ENCODE measurements at places on chromosomes 16 and 17.

- no peak for DNase-seq
Observed at GRCh38 chr17:7047566-7047965, 3.7 kb upstream of the SLC16A11 start.

GRCh38 chr16:22265351-22265750 is 31.9 kb upstream of the POLR3E start:
- no peak for DNase-seq

DNA sequence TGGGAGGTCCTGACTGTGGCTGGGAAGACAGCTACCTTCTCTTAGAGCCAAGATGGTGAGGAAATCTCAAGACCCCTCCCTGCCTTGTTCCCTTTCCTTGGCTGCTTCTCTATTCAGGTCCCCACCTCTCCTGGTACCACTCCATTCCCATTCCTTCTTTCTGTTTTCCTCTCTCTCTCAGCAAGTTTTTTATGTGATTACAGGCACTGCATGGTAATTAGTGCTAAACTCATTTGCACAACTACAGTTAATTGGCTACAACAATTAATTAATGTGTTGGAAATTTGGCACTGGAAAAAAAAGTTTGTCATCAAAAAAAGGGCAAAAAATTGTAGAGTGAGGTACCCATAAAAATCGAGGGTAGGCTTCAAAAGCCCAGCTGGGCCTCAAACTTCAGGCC is 45.3 kb downstream of the NEUROD2 start:
- DNase-seq = no peak

- no peak for DNase-seq
Observed at GRCh38 chr17:3803308-3803640, 2.3 kb upstream of the ITGAE start.

DNA sequence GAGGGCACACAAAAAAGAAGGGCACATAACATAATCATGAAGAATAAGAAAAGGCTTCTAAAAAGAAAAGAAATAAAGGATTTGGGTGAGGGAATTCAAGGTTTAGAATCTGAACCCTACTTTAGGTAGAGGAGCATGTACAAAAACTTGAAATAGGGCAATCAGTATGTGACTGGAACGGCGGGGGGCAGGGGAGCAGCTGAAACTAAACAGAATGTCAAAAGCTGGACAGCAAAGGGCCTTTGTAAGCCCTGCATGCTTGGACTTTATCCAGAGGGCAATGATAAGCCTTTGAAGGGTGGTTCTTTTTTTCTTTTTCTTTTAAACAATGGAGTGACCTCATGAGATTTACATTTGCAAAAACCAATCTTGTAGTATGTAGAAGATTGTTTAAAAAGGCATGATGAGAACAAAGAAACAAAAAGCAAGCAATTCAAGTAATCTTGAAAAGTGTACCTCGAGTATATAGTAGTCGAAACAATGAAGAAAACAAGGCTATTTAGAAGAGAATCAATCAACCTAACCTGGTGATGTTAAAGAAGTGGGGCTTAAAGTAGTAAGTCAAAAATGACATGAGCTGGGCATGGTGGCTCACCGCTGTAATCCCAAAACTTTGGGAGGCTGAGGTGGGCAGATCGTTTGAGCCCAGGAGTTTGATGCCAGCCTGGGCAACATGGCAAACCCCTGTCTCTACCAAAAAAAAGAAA is 46.7 kb upstream of the ANKFY1 start:
- DNase-seq = no peak

GRCh38 chr17:42743595-42744282 is 1.1 kb downstream of the EZH1 start:
- DNase-seq = no peak

GRCh38 chr17:35614810-35615209 is 27.7 kb downstream of the AP2B1 start:
- DNase-seq = no peak

DNA sequence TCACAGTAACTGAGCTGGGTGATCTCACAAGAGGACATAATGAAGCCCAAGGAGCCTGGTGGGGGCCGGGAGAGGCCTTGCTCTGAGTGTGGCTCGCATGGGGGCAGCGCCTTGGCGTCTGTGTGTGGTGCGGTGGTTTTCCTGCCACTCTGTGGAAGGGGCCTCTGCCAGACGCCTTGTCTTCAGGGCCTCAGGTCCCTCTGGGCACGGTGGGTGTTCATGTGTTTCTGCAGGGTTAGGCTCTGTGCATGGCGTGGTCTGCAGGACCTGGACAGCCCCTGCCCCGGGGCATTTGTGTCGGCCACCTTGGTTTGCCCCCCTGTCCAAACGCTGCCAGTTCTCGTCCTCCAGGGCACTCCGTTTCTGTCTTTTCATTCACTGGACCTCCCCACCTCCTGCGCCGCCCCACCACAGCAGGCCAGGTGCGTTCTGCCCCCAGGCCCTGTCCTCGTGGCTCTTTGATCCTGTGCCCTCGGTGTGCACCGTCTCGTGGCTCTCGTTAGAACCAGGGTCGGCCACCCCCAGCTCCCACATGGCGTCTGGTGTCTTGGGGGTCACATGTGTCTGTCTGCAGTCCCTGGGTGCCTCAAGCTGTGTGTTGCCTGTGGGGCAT is 43.7 kb upstream of the ZNF750 start:
- no peak for DNase-seq

GRCh38 chr16:87459027-87459426 is 33.8 kb downstream of the ZCCHC14 start:
- DNase-seq = no peak

GRCh38 chr17:82018989-82019689 is 3.5 kb downstream of the CENPX start:
- no peak for DNase-seq

- peak; percentile 25 for DNase-seq
Observed at GRCh38 chr17:80220736-80221215, 549 bp downstream of the SLC26A11 start.

DNA sequence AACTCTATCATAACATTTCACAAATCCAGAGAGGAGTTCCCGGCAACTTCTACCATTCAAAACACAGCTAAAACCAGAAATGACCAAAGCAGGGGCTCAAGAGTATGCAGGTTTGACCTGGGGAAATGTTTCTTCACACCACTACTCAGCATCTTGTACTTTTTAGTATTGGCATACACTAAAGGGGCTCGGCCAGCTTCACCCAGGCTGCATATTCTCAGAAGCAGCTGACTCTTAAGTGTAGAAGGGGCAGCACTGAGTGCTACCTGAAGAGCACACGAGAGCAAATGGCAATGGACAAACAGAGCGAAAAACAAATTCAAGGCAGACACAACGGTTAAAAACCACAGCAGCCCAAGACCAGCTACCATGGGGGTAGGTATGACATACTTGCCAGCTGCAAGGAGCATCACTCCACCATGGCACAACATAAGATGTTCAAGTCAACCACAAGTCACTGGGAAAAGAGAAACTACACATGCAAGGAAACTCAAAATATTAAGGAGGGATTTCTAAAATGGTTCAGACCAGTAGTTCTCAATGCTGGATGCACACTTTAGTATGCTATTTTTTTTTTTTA is 34.4 kb downstream of the N4BP1 start:
- no peak for DNase-seq

DNA sequence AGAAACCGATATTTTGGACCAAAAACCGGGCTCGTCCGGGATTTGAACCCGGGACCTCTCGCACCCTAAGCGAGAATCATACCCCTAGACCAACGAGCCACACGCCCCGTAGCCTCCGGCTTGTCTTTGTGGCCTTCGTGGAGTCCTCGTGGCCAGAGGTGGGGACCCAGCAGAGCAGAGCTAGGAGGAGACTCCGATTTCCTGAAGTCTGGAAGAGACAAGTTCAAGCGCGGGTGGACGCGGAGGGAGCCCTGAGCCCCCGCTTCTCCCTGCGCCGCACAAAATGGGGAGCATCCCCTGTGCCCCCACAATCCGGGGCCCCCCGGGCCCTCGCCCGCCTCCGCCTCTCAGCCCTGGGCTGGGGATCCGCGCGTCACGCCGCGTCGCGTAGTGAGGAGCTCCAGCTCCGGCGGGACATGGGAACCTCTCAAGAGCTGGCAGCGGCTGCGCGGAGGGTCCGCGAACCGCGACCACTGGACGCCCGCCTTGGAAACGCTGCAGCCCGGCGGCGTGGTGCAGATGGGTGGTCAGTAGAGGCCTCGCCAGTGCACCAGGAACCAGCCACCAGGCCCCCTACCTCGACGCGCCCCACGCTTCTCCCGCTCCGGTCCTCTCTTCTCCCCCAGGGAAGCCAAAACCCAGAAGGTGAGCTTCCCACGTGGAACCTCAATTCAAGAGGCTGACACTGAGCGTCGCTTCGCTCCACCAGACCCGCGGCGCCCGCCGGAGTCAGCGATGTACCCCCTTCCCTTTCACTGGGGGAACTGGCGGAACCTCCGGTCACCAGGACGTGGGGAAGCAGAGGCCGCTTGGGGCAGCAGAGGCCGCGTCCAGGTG is 5.2 kb upstream of the OR1F1 start:
- DNase-seq = peak; percentile 58

DNA sequence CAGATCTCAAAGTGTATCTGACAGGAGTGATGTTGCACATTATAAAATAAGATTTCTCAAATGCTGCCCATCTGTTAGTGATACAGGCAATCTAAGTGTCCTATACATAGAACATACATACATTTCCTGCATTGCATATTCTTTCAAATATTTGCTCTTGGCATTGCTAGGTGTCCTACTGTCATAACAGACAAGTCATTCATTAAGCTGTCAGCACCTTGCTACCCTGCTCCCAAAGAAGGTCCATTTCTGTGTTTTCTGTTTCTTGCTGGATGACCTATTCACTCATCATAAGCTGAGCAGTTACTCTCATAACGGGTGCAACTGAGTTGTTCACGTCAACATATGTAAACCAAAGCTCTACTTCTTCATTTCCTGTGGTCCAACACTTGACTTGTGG is 719.0 kb downstream of the KCNJ2 start:
- DNase-seq = no peak

- no peak for DNase-seq
Observed at GRCh38 chr16:85455534-85455933, 157.6 kb upstream of the GSE1 start.

GRCh38 chr17:81636505-81637288 is at the start of the genes NPLOC4 and TSPAN10:
Gene NPLOC4 (minus strand): TSS chr17:81637112. CDS start chr17:81636930, 182 bp downstream.
Gene TSPAN10 (plus strand): TSS chr17:81637196. CDS start chr17:81642413, 5,217 bp downstream.
- peak; percentile 87 for DNase-seq

DNA sequence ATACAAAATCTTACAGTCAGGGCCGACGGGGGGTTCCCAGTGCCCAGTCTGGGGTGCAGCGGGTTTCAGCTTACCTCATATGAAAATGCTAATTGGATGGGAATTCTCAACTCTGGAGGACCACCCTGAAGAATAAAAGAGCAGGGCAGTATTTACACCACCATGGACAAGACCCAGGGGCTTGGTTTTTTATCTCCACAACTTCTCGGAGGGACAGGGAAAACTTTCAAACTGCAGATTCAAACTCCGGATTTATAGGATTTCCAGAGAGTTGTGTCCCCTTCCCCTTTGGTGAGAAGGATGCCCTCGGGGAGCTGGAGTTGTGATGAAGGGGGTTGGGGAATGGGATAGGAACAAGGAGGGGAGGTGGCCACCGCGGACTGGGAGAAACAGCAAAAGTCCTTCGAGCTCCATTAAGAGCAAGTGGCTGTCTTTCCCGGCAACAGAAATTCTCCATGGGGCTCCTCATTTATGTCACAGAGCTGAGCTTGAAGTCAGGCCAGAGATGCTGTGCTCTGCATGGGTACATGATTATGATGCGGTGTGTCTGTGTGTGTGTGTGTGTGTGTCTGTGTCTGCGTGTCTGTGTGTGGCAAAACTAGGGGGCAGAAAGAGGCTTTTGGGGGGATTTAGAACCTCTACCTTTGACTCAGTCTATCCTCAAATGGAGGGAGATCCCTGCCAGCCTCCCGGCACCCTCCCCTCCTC is 15.7 kb downstream of the FOXL1 start:
- DNase-seq = no peak

DNA sequence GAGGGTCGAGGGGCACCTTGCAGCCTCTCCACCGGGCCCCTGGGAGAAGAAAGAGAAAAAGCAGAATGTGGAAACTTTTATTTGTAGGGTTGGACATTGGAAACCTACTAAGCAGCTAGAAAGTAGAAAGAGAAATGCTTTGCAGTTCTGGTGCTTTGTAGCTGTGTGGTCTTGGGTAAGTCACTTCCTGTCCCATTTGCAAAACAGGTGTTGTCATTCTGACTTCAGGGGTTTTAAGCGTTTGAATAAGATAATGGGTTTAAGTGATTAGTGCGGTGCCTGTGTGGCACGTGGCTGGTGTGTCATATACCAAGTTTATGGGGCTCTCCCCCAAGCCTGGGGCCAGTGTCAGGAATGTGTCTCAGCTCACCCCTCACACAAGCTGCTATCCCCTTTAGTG is 1.6 kb downstream of the CA4 start:
- no peak for DNase-seq

DNA sequence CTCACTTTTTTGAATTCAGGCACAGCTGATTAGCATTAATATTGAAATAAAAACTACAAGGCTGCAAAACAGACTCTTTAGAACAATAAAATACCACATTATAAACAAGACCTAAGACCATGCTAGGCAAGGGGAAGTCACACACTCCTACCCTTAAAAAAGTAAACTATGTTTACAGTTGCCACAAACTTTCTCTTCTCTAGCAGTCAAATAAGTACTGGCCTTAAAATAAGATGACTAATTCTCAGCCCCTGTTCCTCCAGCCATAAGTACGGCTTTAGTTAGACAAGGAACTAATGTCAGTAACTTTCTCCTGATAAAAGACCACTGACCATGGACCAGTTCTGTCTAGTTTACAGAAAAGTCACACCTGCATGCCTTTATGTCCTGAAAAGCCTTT is 19.5 kb upstream of the CPHXL start:
- no peak for DNase-seq

DNA sequence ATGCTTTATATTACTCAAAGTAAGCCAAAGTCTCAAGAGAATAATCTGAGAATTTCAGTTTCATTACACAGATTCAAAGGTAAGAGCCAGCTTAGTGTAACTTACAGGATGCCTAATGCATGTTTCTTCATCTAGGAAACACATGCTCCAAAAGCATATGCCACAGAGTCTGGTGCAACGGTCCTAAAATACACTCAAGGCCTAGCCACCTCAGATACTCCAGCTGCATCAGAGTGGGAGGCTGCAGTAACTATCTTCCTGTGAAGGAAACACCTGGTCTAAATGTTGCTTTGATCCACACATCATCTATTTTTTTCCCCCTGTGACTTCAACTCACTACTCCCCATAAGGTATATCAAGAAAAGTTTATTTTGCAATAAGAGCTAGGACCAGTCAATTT is 51.6 kb upstream of the CORO6 start:
- no peak for DNase-seq

- no peak for DNase-seq
Observed at GRCh38 chr16:11736903-11737302, 5.8 kb downstream of the TXNDC11 start.

DNA sequence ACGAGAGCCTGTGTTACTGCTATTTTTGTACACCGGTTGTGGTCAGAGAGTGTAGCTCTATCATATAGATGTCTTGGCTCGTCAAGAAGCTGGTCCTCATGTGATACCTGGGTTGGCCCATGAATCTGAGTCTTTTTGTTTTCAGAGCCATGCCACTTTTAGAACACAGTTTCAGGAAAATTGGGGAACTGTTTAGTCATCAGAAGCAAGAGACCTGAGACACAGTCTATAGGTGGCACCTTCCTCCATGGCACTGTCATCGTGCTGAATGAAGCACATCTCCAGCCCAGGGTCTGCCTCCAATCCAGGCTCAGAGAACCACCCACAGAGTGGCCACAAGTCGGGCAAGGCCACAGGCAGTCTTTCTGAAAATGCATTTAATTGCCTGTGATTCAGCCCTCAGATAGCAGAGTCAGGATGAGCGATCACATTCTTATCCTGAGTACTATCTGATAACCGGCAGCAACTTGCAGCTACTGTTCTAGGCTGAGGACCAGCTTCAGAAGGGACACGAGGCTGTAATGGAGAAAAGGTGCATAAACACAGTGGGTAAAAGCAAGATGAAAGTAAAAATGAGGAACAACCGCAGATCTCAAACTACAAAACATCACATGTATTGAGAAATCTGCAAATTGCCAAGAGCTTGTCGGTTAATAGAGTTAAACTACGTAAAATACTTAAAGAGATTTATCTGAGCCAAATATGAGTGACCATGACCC is 14.2 kb upstream of the HAPSTR1 start:
- no peak for DNase-seq
